ENCODE measurements at places on chromosomes 1 and 21.
A peak's percentile ranks its signal among the peaks of the same experiment; 100 is the strongest.

DNA sequence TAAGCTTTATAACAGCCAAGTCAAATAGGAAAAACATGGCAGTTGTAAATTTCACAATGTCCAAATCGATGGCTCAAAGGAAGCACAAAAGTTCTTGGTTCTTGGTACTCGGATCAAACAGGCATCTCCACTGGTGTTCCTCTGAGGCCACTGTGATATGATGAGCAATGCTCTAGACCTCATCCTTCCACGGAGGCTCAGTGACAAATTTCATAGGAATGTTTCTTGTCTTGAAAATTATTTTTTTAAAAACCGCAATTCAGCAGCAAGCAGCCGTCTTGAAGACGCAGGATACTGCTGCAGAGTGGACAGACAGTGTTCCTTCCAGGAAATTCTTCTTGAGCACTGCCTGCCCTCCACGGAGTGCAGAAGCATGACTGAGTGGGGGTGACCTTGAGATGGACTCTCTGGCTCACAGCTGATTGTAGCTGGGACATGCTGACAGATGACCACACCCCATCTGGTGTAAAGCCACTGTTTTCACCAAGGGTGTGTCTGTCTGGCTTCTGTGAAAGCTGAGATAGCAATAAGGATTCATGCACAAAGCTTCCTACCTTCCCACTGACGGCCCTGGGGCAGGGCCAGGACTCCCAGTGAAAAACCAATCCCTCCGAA lies 61.9 kb downstream of the TIAM1 start:
- no peak for DNase-seq

DNA sequence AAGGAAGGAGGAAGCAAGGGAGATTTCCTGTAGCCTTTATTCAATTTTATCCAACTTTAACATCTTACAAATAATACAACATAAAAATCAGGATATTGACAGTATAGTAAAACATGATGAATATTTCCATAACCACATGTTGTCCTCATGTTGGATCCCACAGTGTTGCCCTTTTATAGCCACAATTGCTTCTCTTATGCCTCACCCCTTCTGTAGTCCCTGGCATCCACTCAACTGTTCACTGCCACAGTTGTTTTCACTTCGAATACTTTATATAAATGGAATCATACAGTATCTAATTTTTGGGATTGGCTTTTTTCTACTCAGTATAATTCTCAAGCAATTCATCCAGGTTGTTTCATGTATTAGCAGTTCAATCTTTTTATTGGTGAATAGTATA lies 44.8 kb downstream of the SRSF11 start:
- DNase-seq: no peak

GRCh38 chr1:177800400-177801088 lies 169.3 kb downstream of the SEC16B start:
- peak; percentile 77 for DNase-seq

DNA sequence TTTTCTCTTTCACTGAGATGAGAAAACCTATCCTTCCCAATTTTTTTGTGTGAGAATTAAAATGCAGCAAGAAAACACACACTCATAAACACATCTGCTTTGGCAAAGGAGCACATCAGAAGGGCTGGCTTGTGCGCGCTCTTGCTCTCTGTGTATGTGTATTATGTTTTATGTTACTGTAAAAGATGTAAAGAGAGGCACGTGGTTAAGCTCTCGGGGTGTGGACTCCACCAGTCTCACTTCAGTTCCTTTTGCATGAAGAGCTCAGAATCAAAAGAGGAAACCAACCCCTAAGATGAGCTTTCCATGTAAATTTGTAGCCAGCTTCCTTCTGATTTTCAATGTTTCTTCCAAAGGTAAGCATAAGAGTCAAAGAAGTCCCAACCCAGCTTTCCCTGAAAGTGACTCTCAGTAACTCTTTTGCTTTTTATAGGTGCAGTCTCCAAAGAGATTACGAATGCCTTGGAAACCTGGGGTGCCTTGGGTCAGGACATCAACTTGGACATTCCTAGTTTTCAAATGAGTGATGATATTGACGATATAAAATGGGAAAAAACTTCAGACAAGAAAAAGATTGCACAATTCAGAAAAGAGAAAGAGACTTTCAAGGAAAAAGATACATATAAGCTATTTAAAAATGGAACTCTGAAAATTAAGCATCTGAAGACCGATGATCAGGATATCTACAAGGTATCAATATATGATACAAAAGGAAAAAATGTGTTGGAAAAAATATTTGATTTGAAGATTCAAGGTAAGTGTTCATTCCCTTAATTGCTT lies at the start of gene CD2:
CD2 (plus strand) TSS at position 233 of the 780 bp plus-strand sequence; CDS start at position 296, 63 bp downstream.
- no peak for DNase-seq

GRCh38 chr1:210754878-210755665 lies 378.9 kb downstream of the KCNH1 start:
- no peak for DNase-seq

- no peak for DNase-seq
These were observed 32.1 kb upstream of the IGSF3 start for GRCh38 chr1:116699605-116700004.

All from NCI-H187 (cell line).